ENCODE measurements at places on chromosomes 2 and 18.
A peak's percentile ranks its signal among the peaks of the same experiment; 100 is the strongest.

DNA sequence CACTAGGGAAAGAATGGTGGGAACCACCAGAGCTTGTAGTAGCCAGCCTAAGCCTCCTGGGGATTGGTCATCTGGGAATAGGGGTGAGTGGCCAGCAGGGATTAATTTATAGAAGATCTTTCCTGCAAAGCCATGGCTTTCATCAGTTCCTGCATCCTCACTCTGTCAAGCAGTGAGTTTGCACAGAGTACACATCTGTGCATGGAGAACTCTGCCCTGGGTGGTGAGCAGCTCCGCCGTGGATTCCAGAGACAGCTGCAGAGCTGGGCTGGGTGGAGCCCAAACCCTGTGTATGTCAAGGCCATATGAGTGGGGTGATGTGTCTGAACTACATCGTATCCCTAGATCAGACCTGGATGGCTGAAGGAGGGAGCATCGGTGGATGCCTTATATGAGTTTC, 182.2 kb downstream of the GLI2 start:
- DNase-seq = no peak

GRCh38 chr2:160064916-160065315, 2.5 kb upstream of the PLA2R1 start:
- DNase-seq = no peak

DNA sequence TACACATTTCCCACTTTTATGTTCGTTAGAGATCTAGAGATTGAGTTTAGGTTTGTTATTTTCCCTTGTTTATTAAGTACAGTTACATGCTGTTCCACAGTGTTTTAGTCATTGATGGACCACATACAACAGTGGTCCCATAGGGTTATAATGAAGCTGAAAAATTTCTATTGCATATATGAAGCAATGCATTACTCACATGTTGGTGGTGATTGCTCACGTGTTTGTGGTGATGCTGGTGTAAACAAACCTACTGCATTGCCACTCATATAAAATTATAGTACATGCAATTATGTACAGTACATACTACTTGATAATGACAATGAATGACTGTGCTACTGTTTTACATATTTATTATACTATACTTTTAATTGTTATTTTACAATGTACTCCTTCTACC, 51.0 kb upstream of the NXPH2 start:
- DNase-seq = no peak

DNA sequence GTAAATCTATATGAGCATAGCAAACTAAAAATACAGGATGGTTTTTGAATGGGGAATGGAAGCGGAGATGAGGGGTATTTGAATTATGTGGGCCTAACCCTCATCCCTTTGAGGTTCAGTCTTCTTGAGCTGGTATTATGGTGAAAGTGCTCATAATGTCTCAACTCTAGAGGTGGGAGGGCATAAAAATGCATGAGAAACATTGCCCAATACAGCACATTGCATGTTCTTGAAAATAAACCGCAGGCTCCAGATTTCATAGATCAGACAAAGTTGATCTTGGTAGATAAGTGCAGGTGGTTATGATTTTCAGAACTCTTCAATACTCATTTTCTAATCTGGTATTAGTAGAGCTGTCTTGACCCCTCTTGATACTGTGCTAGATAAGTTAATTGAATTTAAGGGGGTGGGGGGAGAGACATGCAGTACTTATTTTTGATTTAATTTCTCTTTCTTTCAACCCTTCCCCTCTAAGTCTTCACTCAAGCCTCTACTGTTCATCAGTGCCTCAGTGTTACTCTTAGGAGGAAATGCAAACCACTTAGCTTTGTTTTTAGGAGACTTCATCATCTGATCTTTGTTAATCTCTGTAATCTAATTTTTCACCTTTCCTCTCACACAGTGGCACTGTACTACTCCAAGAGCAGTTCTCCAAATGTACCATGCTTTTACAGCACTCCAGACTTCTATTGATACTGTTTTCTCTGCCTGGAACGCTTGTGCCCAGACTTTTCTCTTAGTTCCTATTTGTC, 22.2 kb downstream of the XRCC5 start:
- DNase-seq = no peak

GRCh38 chr2:26380281-26380680, 21.4 kb upstream of the DRC1 start:
- no peak for DNase-seq

DNA sequence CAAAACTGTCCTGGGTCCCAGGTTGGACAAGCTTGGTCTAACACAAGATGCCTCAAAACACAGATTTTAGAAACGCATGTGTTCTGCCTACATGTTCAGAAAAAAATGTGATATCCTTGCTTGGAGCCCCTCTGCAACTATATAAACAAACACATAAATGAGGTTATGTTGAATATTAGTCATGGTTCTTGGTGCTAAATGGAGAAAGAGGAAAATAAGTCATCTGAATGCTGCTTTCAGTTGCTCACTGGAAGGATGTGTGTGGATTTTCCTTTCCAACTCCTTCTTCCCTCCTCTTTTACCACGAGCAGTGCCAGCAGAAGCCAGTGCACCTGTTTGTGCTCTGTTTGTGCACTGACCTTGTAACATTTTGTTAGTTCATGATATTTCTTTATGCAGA, 85.3 kb downstream of the PIEZO2 start:
- no peak for DNase-seq

- no peak for DNase-seq
Measured at GRCh38 chr18:4455113-4455811, at the start of gene DLGAP1. Gene DLGAP1, minus strand, starts transcription at chr18:4455307.

DNA sequence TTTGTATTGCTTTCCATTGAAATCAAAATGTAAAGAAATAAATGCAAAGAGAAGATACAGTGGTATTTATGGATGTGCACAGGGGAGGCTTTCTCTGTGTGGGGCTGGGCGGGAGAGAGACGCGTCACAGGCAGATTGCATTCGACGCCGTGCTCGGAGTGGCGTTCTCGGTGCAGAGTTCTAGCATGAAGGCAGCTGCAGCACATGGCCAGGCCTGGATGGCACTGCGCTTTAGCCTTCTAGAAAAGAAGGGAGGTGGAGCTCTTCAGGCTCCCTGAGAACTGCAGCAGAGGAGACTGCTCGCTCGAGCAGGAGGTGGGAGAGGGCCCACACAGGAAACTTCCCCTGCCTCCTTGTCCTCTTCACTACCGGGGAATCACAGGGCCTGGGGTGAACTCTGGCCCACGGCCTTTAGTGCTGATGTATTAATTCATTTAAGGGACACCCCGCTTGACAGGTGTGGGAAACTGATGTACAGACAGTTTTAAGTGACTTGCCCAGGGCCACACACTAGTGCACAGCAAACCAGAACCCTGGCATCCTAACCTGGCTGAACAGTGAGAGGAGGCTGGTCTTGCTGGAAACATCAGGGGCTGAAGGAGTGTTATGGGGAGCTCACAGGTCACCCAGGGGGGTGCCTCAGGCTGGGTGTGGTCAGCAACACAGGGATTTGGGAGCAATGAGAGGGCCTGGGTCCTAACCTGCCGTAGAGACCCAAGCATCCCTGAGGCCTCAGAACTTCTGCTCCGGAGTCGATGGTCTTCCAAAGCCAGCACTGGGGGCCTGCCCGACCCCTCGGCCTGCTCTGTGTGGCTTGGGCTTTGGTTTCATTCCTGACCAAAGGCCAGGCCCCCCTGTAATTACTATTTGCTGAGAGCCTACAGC, 199.9 kb downstream of the HDAC4 start:
- DNase-seq = no peak

DNA sequence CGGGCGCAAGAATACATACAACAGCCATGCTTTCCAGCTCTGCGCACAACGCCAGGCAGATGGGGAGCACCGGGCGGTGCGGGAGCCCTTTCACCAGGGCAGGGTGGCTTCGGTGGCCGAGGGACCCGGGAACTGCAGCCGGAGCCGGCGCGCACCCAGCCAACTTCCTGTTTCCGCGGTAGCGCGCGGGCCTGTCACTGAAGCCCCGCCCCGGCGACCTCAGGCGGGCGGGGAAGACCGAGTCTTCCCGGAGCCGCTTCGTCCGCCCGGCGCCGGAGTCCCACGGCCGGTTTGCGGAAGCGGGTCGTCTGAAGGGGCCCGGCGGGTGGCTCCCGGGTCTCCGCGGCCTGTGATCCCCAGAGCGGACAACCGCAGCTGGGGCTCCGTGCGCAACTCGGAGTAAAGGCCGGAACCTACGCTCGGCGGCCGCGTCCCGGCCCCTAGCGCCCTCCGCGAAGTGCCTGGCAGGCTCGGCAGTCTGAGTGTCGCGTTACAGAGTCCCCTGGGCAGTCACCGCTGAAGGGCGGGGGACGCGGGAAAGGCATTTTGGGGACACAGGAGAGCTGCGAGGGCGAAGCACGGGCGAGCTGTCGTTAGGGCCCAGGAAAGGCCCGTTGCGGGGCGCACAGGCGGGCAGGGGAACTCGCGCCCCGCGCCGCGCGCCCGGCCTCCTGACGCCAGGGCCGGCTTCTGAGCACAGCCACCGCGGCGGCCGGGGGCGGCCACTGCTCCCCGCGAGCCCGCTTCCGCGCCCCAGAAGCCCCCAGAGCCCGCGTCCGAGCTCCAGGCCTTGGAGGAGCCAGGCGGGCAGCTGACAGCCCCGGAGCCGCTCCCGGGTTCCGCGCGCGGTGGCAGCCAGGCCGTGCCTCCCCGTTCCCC, at the start of gene MPPE1:
TSS of gene MPPE1 (minus strand) at position 136 of the 879 bp plus-strand sequence. CDS start 11,053 bp downstream, outside the sequence.
- peak; percentile 55 for DNase-seq

- no peak for DNase-seq
Measured at GRCh38 chr2:155633887-155634570, 698.5 kb downstream of the NR4A2 start.

DNA sequence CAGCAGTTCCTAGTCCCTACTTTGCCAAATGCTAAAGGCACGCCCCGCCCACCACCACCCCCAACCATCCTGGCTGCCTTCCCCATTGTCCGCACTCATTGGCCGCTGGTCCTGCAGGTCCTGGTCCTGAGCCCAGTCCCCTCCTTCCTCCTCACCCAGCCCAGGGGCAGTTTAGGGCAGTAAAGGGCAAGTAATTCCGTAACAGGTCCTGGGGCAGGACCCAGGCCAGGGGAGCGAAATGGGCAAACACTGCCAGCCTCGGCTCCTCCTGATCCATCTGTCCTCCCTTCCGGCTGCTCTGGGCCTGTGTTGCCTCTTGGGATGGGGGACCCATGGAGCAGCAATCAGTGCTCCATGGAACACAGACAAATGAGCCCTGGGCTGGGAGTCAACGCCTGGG, 6.1 kb downstream of the ADCY3 start:
- no peak for DNase-seq

DNA sequence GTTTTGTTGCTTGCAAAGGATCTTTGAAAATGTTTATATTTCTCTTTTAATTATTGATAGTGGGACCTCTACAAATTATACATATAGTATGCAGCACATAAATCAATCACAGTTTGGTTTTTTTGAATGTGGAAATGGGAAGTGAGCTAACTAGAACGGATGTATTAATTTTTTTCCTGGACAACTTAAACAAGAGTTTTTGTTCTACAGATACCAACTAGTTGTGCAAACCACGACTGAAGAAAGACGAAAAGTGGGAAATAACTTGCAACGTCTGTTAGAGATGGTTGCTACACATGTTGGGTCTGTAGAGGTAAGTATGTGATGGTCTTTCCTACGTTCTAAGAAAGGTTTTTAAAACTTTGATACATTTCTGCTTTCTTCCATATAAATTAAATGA, 39.2 kb downstream of the NDC80 start:
- DNase-seq = no peak

- no peak for DNase-seq
Measured at GRCh38 chr2:146873056-146873455, 971.8 kb upstream of the ACVR2A start.

DNA sequence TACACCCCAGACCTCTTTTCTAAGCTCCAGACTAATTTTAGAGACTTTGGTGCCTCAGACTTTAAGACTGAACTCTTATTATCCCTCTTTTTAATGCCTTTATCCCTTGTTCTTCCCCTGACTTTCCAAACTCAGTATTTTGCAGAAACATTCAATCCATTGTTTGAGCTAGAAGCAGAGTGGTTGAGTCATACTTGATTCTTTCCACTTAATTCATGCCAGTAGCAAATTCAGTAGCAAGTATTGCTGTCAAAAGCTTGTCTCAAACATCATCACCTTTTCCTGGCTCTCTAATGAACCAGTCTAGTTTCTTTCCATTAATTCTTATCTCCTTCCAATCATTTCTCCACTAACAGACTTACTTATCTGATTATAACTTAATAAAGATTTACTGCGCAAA, 699.7 kb upstream of the ZNF804A start:
- no peak for DNase-seq

GRCh38 chr2:176106581-176107539, at the start of gene HOXD11:
Gene HOXD11, plus strand, starts transcription at chr2:176107280. Its CDS starts 76 bp downstream, at chr2:176107356.
- no peak for DNase-seq

- no peak for DNase-seq
Measured at GRCh38 chr2:147559070-147559725, 285.6 kb upstream of the ACVR2A start.

DNA sequence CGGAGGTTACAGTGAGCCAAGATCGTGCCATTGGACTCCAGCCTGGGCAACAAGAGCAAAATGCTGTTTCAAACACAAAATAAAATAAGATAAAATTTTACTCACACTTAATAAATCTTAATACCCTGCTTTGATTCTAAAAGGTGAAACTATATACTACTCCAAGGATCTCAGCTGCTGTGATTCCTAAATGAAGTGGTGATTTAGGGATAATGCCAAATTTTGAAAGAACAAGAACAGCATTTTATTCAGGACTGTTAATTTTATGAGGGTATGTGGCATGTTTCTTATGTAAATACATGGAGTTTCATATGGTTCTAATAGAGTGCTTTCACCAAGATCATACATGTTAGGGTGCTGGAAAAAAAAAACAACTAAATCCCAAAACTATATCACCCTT, 199.7 kb upstream of the PID1 start:
- DNase-seq = no peak

DNA sequence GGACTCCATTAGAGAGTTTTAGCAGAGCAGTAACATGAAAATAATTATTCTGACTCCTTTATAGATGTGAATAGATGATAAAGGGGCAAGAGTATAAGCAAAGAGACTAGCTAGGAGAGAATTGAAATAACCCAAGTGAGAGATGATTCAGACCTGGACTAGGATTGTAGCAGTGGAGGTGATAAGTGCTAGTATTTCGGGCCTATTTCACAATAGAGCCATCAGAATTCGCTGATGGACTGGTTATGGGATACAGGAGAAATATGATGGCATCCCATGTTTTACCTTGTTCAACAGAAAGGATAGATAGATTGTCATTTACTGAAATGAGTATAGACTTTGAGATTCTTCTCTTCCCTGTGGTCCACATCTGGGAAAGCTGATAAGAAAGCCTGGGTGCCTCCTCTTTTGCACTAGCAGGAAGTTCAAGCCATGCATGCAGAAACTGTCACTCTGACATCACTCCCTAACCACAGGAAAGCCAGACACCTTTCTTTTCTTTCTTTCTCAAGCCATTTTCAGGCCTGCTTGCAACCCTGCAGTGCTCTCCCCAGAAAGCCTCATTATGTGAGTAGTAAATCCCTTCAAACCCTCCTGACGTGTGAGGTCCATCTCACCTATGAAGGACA, 25.3 kb downstream of the DYNAP start:
- no peak for DNase-seq

DNA sequence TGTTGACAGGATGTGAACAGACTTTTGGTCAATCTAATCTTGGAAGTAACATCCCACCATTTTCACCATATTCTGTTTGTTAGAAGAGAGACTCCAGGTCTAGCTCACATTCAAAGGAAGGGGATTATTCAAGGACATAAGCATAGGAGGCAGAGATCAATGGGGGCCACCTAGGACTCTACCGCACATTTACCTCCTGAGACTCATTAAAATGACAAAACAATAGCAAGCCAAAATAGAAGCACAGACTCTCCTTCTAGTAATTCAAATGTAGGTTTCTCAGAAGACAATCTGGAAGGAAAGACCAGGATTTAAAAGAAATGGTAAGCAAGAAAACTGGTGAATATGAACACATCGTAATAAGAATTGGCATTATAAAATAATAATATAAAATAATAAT, 156.4 kb upstream of the KYNU start:
- no peak for DNase-seq

GRCh38 chr2:95056461-95057459, 31.3 kb downstream of the MAL start:
- DNase-seq = no peak
